ENCODE measurements at places on chromosomes 16 and 17.
A peak's percentile ranks its signal among the peaks of the same experiment; 100 is the strongest.

DNA sequence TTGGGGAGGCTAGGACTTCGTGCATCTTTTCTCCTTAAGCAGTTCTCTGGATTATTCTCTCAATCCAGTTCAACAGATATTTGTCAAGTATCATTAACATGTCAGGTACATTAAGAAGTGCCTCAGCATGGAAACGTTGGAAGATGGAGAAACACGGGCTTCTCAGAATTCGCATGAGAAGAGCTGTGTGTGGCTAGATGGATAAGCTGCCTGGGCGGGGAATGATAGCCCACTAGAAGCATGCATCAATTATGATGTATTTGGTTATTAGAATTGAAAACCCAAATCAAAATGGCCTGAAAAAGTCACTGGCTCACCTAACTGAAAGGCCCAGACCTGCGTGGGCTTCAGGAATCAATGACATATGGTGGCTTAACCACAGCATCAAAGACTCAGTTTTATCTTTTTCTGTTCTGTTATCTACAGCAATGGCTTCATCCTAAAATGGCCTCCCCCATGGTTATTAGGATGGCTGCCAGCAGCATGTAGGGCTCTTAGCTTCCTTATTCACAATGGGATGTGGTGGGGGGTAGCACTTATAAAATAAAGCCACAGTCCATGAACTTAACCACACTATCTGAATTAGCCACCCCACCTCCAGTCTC is 43.9 kb downstream of the MMD start:
- DNase-seq, result no peak

- no peak for DNase-seq
Measured at GRCh38 chr17:72118335-72119076, 2.3 kb upstream of the SOX9 start.

DNA sequence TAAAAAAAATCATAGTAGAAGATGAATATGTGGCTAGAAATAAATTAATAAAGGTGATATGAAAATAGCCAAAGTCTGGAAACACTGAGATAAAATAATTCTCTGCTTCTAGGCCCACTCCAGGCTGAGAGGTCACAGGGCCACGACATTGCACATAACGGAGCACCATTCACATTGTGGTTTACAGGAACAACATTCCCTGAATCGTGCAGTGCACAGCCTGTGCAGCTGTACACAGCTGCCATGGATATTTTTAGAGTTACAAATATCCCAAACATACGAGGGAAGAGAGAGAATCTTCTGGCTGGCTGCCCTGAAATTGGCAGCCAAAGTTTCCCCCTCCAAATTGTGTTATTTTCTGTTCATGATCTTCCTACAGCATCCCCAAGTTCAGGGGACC is 68.8 kb downstream of the GSG1L start:
- no peak for DNase-seq

DNA sequence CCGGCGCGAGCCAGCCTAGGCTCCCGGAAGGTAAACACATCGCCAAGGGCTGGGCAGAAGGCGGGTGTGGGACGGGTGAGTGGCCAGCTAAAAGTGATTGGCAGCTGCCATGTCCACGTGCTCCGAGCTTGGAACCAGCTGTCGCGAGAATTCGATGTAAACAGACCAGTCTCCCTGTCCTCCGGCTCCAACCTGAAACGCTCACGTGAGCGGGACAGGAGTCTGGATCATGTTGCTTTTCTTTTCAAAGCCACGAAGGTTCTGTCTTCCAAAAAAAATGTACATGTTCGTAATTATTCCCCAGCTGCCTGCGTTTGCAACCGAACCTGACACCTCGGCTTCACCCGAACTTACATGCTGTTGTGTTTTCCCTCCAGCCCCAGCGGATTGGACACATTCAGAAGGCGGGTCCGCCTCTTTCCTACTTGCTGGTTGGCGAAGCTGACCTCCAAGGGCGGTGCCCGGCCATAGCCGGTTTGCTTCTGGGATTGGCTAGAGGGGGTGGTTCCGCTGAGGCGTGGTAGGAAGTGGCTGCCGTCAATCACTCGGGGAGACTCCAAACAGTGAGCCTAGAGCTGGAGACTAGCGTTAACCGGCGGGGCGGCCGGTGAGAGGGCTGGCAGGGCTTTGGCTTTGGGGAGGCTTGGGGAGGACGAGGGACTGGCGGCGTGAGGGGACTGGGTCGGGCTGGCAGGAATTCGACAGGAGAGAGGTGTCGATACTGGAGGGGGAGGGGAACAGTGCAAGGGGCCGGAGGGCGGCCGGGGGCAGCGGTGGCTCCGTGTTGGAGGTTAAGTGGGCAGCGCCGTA is at the start of gene BCAS3:
Gene BCAS3 (plus strand): TSS at position 544 of the 810 bp plus-strand sequence.
- DNase-seq, result peak; percentile 97

Measured in activated T-helper 2 cell treated with anti-CD3 and anti-CD28 coated beads, Interferon-gamma antibody, Interleukin-2, Interleukin-4, amounts not matched to agents 10 μg/mL and 5 μg/mL and 100 μg/mL, durations not matched to agents 14 hours and 24 hours and 36 hours (primary cell).